NCI-H2171 treated with DMSO at 0.1 percent for 48 hours (cell line): ENCODE measurements at places on chromosomes 1 and 21.

- no peak for DNase-seq
Measured at GRCh38 chr21:34857874-34858273, 189.1 kb downstream of the CLIC6 start.

DNA sequence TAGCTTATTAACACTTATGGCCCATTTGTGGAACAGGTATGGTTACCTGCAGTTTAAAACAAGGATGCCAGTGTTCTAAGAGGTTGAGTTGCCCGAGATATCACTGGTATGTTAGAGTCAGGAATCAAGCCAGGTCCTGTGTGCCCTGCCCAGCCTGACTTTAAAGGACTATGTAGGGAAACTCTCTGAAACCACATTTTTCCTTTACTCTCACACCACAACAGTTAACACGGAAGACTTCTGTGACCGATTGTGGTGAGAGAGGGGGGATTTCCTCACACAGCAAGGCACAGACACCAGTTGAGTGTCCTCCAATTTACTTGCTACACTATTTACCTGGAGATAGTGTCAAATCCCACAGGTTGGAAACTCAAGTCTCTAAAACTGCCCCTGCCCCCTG, 47.8 kb downstream of the UCK2 start:
- no peak for DNase-seq

DNA sequence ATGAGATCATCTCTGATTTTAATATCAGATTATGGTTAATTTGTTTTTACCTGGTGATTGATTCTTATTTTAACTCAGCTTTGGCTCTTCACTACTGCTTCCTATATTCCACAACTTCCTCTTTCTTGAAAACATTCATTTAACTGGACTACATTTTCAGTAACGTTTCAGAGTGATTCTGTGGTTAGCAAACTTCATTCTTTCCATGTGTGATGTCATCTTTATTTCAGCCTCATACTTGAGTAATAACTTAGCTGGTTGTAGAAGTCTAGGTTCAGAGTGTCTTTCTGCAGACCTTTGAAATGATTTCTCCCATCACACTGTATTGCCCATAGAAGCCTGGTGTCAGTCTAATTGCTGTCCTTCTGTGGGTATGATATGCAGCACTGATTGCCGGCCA, 36.0 kb upstream of the SLC35F3 start:
- DNase-seq = no peak

DNA sequence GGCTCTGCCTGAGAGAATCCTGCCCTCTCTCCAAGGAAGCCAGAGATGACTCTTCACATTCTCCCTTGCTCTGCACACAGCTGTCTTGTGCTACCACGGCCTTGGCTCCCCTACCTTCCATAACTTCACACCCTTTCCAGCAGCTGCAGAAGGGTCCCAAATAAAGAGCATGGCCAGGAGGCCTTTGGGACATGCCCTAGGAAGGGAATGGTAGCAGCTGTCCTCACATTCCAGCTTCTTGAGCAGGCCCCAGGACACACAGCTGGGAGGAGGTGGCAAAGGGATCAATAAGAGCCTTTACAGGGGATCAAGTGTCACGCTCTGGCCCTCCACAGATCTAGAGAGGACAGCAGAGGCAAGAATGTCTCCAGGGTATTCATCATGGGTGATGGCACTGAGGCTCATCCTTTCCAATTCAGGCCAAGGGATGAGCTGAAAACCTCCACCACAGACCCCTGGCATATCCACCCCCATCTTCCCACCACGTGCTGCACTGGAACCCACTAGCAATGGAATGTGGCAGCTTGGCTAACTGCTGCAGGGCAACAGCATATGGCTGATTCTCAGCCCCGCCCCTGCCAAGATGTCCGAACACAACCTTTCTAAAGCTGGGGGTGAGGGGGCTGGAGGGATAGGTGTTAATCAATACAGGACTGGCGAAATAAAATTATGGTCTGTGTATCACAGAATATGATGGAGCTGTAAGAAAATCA, 17.8 kb upstream of the RAB29 start:
- DNase-seq = no peak

DNA sequence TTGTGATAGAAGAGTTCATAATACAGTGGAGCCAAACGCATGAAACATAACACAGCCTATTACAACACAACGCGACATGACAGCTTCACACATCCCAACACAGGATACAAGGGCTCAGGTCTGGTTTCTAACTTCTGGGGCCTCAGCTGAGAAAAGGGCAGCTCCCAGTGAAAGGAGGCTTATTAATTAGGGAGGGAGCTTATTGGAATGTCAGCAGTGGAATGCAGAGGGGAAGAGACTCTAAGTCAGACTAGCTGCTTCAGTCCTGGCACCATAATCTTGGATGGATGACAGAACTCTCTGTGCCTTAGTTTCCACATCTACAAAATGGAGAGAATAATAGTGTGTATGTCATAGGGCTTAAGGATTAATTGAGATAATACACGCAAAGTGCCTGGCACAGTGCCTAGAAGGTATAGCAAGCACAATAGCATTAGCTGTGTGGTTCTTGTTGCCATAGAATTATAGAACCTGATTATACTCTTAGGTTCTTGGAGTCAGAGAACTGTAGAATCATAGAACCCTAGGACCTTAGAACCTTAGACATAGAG, 22.7 kb upstream of the SLC2A1 start:
- no peak for DNase-seq

DNA sequence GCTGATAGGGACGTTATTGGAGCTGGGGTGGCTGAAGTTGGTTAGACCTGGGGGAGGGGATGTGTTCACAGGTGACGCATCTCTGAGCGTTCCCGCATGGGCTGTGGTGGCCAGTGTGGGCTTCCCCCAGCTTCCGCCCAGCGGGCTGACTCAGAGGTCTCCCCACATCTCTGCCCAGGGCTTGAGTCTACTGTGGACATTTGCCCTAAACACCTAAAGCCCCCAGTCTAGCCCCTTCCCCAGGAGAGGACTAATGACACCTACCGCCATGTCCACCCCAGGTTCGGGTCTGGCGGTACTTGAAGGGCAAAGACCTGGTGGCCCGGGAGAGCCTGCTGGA, 2.0 kb downstream of the AGRN start:
- no peak for DNase-seq

DNA sequence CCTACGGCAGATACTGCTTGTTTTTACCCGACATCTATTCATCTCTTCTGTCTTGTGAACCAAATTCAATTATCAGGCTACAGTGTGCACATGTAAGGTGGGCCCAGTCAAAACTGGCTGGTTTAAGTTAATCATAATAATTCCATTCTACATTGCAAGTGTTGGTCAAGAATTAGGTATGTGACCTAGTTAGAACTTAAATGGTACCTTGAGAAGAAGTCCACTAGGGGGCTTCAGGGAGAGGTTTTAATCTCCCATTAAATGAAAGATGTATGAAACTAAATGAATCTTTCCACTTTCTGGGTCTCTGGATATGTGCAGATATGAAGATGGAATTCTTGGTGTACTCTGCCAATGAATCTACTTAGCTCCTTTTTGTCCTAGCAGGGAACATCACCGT, 187.1 kb downstream of the CDC42BPA start:
- no peak for DNase-seq

- DNase-seq = no peak
Measured at GRCh38 chr21:44539046-44539445, 949 bp downstream of the KRTAP10-1 start.

DNA sequence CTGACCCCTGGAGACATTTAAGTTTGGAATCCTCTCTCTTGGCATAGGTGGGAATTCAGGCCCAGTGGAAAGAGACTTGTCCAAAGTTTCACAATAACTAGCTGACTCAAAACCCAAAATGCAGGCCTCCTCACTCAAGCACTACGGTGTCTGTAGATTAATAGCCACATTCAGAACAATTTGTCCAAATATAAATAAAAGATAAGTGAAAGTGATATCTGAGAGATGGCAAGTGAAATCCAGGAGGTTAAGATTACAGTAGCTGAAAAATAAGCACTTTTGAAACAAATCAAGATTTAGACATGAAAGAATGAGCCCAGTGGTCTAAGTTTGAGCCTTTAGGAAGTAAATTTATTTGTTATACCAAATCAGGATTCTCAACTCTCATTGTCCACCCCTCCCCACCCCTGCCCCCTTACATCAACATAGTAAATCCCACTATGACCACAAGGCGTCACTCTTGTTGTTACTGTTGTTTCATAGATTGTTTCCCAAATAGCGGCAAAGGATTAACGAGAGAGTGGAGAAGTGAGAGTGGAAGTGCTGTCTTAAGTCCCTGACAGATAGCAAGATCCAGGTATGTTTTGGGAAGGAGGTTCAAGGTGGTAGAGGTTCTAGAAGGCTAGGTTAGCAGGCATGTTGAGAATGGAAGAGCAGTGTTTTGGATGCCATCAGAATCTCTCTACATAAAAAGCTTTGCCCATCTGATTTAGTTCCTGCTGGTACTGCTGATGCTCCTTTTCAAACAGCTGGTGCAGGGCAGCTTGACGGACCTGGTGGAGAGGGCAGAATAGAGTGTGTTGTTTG, 7.1 kb upstream of the TPM3 start:
- DNase-seq = no peak

DNA sequence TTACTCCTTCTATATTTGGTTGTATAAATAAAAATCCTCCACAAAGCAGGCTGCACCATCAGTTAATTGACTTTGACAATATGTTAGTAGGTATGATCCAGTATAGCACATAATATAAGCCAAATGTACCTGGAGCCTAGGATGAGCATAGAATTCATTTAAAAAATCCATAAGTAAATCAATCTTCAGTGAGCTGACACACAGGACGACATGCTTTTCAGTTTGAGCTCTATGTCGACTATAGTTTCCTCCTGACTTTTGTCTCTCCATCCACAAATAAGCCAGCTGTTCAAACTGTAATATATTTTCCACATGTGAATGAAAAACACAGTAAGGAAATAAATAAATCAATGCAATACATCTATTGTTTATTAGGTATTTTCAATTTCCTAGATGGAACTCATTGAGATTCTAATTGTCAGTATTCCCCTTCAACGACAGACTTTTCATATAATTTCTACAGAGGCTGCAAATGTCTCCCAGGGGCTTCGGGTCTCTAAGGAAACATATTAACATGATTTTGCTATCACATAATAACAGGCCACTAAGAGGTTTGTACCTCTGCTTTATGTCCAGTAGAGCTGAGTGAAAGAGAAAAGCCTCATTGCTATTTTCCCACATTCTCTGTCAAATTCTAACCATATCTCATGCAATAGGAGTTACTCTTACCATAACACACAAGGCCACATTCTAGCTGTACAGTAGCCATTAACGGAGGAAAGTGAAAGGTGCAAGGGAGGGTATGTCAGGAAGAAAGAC, 180.1 kb downstream of the KCNT2 start:
- no peak for DNase-seq

GRCh38 chr21:45836268-45836655, 145.3 kb upstream of the COL6A1 start:
- no peak for DNase-seq

- peak; percentile 68 for DNase-seq
Measured at GRCh38 chr1:81803431-81804110, 2.8 kb downstream of the ADGRL2 start.

GRCh38 chr1:230879778-230880177, 11.5 kb upstream of the C1orf198 start:
- DNase-seq = no peak

GRCh38 chr1:29592731-29593130, 356.4 kb downstream of the PTPRU start:
- no peak for DNase-seq

DNA sequence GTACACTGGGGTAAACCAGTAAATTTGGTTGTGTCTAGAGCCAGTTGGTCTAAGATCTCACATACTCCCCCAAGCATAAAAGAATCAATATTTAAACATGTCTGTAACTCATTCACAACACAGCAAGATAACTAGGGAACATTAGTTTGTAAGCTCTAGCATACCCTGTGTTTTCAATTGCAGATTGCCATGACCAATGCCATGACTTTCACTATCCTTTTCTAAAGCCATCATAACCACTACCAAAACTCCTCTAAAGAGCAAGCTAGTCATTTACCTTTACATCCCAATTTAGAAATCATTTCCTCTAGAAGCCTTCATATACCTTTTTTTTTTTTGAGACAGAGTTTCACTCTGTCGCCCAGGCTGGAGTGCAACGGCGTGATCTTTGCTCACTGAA, 56.5 kb upstream of the PLA2G4A start:
- DNase-seq = no peak

DNA sequence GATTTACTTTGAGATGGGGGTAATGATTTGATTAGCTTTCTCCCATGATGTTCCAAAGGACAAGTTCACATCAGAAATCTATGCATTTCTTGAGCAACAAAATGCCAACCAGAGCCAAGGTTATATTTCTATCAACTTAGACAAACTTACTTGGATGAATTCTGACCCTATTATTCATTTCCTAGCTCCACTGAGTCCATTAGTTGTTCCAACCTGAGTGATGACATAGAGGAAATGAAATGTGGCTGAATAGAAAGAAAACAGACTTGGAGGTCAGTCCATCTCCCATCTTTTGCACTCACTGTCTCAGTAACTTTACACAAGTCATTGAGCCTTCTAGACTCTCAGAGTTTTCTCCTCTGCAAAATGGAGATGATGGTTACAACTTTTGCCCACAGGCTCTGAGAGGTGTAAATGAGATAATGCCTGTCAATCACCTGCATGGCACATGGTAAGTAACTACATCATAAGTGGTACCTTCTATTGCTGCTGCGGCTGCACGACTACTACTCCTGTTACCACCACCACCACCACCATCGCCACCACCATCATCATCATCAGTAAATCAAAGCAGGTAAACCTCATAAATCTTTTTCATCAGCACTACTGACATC, 98.2 kb downstream of the PTPN14 start:
- DNase-seq = no peak

GRCh38 chr1:238861342-238862066, 524.9 kb upstream of the CHRM3 start:
- no peak for DNase-seq

DNA sequence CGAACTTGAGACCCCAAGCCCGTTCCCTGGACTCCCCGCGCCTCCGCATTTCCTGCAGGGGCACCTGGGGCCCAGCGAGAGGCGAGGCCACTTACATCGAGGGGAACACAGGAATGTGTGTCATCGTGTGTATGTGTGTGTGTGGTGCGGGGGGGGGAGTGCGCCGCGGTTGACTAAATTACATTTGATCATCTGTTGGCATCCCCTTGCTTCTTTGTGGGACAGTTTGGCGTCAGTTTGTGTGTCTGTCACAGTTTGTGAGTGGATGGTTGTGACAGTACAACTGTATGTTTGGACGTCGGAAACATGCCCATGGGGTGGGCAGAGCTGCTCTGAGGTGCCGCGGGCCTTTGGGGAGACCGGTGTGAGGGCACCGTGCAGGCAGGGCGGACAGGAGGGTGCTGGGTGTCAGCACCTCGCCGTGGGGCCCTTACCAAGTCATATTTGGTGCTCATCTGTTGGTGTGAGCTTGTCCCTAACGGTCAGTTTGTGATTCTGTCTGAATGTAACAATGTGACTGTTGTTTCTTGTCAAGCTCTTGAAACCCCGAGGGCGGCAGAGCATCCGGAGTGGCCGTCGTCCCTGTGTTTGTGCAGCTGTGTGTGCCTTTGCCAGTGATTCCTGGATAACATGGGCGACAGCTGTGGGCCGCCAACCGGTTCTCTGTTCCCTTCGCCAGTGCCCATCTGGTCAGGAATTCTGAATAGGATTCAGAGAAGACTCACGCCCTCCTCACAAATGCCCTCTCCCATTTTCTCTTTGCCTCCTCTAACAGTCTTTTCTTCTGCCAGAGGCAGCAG, 899 bp downstream of the OPRD1 start:
- peak; percentile 45 for DNase-seq

- no peak for DNase-seq
Measured at GRCh38 chr1:111422546-111423391, 4.8 kb downstream of the OVGP1 start.

- DNase-seq = no peak
Measured at GRCh38 chr21:45209046-45209445, 78.6 kb downstream of the POFUT2 start.

GRCh38 chr21:37620401-37620800, 253.8 kb downstream of the DYRK1A start:
- no peak for DNase-seq

GRCh38 chr21:39980241-39980820, 113.1 kb downstream of the PCP4 start:
- DNase-seq = no peak
